Stimulated activated CD8-positive, alpha-beta memory T cell treated with anti-CD3 and anti-CD28 coated beads, Interleukin-15, amount 100 ng/mL, for 48 hours (primary cell): ENCODE measurements at places on chromosomes 5 and 9.
A peak's percentile ranks its signal among the peaks of the same experiment; 100 is the strongest.

DNA sequence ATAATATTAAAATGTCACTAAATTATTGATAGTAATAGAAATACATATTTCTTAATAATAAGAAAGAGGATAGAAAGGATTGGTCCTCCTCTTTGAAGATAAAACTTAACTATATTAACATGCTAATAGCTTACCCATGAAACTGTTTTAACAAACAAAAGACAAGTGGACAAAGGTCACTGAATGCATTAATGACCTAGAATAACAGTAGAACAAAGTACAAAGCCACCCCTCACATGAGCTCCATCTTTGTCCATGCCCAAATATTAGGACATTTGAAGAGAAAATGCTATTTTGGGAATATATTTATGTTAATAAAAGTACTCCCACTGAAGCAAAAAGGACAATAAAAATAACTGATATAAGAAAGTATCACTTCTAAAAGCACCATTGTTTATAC lies 34.1 kb upstream of the SLC22A5 start:
- DNase-seq: no peak

GRCh38 chr9:130522233-130522808 lies 57.1 kb upstream of the FUBP3 start:
- no peak for DNase-seq

- DNase-seq: no peak
Measured at GRCh38 chr5:6950250-6950649, 237.0 kb downstream of the TENT4A start.

- no peak for DNase-seq
Measured at GRCh38 chr5:2387634-2388325, 363.7 kb downstream of the IRX2 start.

DNA sequence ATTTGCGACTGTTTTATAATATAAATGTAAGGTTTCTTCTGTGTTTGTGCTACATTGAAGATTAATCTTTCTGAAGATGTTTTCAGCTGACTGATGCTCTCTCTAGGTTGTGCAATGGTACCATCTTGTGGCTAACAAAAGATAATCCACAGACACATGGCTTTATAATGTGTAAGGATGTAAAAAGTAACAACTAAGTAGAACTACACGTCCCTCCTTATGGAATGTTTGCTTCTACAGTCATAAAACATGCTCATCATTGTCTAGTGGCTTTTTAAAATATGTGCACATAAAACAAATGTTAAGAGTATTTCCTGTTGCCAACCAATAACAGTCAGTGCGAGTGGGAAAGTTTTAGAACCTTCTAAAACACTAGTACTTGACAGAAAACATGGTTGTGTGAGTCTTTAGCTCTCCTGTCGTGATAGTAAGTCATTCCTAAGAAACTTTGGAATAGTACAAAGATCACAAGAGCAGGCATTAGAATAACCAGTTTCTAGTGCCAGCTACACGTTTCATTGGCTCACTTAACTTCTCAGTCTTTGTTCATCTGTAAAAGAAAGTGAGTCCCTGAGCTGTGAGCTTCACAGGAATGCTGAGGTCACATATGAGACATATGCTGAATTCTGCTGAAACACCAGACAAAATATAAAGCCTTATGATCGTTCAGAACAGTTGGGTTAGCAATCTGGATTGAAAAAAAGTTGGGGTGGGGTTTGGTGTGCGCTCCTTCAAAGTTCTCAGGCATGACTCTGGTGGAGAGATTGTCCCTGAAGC lies 75.7 kb upstream of the GLIS3 start:
- DNase-seq: no peak

DNA sequence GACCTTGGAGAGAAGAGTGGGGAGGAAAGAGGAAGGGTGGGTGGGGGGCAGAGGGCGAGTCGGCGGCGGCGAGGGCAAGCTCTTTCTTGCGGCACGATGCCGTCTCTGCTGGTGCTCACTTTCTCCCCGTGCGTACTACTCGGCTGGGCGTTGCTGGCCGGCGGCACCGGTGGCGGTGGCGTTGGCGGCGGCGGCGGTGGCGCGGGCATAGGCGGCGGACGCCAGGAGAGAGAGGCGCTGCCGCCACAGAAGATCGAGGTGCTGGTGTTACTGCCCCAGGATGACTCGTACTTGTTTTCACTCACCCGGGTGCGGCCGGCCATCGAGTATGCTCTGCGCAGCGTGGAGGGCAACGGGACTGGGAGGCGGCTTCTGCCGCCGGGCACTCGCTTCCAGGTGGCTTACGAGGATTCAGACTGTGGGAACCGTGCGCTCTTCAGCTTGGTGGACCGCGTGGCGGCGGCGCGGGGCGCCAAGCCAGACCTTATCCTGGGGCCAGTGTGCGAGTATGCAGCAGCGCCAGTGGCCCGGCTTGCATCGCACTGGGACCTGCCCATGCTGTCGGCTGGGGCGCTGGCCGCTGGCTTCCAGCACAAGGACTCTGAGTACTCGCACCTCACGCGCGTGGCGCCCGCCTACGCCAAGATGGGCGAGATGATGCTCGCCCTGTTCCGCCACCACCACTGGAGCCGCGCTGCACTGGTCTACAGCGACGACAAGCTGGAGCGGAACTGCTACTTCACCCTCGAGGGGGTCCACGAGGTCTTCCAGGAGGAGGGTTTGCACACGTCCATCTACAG lies 760 bp downstream of the NPR3 start:
- no peak for DNase-seq

- DNase-seq: no peak
Measured at GRCh38 chr5:154753792-154754191, 1.4 kb upstream of the LARP1 start.

DNA sequence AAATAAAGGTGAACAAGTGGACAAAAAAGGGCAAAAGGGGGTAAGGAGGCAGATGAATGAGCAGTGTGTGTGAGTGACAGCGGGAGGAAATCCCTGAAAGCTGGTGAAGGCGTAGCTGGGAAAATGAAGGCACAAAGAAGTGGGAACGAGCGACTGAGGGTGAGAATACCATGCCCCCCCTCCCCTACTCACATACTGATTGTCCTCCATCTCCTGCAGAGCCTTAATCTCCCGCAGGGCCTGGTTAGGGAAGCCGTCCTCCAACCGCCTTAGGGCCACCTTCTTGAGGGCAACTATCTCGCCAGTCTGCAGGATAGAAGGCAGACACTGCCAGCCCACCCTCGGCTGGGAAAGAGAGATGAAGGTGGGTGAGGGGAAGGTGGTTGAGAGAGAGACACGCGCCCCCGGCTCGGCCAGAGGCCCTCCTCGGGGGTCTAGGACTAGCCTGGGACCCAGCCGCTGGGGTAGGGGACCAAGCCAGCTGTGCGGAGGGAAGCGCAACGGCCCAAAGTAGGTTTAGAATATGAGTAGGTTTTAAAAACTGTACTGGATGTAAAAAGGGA lies 522 bp downstream of the CDK20 start:
- no peak for DNase-seq

DNA sequence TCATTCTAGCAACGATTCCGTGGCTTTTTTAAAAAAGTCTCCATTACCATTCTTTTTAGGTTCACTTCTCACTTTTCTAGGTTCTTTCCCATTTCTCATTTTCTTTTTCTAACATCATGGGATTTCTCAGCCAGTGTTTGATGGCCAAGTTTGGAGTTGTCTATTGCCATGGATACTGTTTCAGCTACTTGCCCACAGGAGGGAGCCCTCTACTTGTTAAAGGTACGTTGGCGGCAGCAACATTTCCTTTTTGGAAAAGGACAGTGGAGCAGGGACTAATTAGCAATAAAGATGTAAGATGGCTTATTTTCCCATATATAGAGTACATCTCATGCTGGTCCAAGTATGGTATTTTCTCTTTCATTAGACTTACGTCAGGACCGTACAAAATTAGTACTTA lies 2257.5 kb upstream of the C9orf72 start:
- DNase-seq: no peak

DNA sequence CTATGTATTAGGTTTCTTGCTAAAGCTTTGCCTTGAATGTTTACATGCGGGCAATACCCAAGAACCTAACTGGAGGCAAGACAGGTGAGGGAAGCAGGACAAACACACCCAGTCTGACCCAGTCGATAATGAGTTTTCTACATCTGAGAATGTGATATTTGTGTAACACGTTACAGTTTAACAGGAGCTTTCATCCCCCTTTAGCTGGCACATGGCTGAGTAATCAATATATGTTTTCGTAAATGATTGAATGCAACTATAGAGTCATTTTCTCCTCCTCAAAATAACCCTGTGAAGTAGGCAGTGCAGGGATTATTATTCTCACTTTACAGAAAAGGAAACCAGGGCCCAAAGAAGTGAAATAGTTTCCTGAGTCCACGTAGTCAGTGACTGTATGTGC lies 84.7 kb upstream of the HTR4 start:
- DNase-seq: no peak

- DNase-seq: no peak
Measured at GRCh38 chr5:100232736-100233135, 302.4 kb upstream of the FAM174A start.

- no peak for DNase-seq
Measured at GRCh38 chr5:114316167-114316566, 45.7 kb upstream of the KCNN2 start.

DNA sequence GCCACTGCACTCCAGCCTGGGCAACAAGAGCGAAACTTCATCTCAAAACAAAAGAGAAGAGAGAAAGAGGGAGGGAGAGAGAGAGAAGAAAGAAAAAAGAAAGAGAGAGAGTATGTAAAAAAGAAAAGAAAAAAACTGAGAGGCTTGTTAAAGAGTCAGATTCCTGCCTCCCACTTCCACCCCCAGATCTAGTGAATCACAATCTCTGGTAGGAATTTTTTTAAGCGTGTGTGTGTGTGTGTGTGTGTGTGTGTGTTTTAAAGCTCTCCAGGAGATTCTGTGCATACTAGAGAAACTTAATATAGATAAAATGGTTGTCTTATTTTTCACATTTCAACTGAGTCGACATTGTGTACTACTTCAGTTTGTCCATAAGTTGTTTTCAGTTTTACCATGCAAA lies 32.0 kb downstream of the SAR1B start:
- no peak for DNase-seq

DNA sequence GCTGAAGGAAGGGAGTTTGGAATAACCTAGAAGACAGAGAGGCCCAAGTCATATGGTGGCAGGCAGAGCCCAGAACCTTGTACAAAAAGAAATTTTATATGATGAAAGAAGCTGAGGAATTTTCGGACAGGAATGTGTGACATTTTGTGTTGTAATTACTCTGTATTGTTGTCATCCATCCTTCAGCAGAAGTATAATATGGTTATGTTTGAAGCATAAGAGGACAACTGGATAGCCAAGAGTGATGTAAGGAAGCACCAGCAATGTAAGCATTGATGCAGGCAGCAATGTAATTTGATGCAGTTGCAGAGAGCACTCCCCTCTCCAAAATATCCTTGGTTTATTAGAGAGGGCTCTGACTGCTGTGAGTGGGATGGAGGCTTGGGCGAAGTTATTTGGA lies 19.1 kb upstream of the SNX2 start:
- DNase-seq: no peak

DNA sequence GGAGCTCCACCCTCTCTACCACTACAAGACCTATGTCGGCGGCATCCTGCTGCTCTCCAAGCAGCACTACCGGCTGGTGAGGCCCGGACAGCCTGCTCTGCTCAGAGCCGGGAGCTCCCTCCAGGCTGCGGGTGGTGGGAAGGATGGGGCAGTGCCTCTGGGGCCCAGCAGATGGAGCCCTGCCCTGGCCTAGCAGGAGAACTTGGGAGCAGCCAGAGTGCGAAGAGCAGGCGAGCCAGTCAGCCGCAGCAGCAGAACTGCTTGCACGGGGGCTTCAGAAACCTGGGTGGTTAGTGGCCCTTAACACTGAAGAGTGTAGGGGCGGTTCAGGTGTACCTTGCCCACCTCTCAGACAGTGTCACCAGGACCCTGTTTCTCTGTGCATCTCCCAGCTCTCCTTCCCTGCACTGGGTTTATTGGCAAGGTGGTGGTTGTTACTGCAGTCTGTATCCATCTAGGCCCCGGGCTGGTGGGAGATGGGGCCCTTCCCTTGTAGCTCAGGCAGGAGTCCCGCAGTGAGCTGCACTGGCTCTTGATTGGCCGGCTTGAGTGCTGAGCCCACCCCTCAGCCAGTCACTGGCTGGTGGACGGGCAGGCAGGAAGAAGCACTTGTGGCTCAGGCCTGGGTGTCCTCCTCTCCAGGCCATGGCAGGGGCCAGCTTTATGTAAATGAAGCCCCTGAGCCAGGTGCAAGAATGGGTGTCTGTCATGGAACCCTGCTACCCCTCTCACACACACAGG lies 7.7 kb downstream of the B4GALT7 start:
- DNase-seq: peak; percentile 42

DNA sequence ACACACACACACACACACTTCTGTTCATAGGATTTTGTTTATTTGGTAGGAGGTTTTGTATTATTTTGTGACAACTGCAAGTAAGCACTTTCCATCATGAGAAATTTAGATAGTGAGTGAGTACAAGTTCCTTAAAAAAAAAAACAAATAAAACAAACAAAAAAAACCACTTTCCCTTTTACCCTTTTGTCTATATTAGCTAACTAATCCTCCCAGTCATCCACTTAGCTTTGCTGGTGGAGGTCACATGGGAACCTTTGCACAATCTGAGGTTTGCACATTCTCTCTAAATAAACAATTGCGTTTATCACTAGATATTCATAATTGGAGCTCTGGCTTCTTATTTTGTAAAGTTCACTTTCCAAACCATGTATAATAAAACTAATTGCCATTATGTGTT lies 6.8 kb downstream of the ITGA1 start:
- no peak for DNase-seq

- no peak for DNase-seq
Measured at GRCh38 chr5:25713259-25713658, 1068.5 kb upstream of the CDH10 start.

DNA sequence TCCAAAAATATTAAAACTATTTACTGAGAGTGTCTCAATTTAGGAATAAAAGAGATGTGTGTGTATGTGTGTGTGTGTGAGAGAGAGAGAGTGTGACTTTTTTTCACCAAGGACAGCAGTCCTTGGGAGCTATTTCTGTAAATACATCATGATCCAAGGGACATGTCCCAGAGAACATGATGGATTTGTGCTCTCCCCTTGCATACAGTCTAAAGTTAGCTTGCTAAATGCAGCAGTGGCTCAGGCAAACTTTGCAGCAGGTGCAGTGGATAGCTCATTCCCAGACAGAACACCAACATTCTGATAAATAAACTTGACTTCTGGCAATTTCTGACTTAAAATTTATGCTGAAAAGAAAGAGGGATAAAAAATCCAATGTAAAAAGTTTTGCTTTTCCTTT lies 55.4 kb upstream of the SGCD start:
- DNase-seq: no peak

DNA sequence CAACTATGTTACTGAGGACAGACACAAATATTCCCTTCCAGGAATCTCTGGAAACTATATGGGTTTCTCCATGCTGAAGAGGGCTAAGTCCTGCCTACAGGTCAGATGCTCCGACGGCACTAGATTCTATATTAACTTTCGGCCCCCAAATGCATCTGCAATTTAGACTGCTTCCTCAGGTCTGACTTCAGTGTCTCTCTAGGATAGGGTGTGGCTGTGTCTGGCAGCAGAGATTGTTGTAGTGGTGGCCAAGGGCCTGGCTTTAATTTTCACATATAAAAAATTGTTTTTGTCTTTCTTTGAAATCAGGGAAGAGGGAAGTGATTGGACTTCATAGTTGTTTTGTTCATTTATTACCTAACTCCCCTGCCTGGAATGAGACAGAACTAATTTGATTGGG lies 101.8 kb downstream of the PJA2 start:
- DNase-seq: no peak

GRCh38 chr9:115880221-115880885 lies 273.2 kb upstream of the PAPPA start:
- DNase-seq: no peak
